Activated CD4-positive, alpha-beta T cell treated with anti-CD3 and anti-CD28 coated beads for 36 hours (primary cell): ENCODE measurements at places on chromosomes 12 and 14.

DNA sequence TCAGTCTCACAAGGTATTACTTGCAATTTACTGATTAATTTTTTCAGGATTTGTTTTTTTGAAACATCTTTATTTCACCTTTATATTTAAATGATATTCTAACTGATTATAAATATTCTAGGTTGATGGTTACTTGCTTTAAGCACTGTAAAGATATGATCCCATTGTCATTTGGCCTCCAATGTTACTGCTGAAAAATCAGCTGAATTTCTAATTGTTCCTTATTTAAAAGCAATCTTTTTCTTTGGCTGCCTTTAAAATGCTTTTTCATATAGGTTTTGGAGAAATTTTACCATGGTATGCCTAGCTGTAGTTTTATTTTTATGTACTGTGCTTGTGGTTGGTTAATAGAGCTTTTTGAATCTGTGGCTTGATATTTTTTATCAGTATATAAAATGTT is 275.6 kb upstream of the PPFIA2 start:
- DNase-seq = no peak

GRCh38 chr12:68391937-68392336 is 59.8 kb upstream of the MDM1 start:
- no peak for DNase-seq

- no peak for DNase-seq
Measured at GRCh38 chr12:40634517-40635131, 57.6 kb upstream of the CNTN1 start.

DNA sequence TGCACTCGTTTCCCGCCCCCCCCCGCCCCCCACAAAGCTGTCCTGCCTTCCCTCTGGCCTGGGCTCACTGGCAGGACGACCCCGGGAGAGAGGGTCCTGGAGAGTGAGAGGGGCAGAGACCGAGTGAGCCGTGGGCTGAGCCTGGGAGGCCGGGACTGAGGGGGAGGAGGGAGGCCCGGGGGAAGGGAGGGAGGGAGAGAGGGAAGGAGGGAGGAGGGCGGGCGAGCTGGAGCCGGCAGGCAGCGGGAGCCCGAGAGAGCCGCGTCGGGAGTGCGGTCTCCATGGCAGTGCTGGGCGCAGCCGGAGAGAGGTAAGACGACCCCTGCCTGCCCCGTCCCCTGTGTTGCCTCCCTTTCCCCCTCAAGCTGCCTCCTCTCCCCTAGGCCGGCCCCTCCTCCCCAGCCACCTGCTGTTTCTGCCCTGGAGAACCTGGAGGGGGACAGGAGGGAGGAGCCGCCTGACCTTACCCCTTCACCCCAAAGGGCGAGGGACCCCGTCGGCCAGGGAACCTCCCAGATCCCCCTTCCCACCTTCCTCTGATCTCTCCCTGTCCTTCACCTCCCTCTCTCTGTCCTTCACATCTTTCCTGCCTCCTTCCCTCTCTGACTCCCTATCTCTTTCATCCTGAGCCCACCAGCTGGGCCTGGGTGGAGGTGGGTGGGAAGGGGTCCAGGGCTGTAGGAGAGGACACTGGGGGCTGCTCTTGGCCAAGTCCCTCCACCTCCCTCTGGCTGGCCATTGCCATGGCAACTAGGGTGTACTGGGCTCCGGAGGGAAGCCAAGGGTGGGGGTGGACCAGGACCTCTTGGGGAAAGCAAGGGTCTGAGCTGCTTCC is at the start of gene GPR162:
GPR162 (plus strand) TSS at position 231 of the 835 bp plus-strand sequence. CDS start 2,078 bp downstream, outside the sequence.
- DNase-seq = peak; percentile 43

DNA sequence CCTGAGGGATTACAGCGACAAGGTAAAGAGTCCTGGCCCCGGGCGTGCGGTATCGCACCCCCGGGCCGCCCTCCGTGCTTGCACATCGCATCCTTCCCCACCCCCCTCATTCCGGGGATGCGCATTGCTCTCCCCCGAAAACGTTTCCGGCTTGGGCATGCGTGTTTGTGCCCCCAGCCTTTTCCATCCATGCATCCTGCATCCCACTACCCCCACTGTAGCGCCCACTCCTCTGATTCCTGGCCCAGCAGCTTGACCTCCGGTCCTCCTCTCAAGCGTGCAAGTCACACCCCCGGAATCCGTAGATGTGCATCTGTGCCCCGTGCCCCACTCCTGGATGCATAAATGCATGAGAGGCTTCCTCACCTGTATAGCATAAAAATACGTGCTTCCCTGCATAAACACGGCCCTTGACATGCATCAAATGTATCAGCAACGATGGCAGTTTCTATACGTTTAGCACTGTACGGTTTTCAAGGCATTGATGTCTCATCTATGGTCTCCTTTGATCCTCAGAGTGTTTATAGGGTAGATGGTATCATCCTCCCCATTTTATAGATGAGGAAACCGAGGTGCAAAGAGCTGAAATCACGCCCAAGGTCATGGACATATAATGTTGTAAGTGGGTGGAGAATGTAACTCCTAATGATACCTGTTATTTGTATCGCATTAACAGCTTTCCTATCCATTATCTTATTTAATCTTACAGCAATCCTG is 484 bp downstream of the RIC8B start:
- peak; percentile 48 for DNase-seq

DNA sequence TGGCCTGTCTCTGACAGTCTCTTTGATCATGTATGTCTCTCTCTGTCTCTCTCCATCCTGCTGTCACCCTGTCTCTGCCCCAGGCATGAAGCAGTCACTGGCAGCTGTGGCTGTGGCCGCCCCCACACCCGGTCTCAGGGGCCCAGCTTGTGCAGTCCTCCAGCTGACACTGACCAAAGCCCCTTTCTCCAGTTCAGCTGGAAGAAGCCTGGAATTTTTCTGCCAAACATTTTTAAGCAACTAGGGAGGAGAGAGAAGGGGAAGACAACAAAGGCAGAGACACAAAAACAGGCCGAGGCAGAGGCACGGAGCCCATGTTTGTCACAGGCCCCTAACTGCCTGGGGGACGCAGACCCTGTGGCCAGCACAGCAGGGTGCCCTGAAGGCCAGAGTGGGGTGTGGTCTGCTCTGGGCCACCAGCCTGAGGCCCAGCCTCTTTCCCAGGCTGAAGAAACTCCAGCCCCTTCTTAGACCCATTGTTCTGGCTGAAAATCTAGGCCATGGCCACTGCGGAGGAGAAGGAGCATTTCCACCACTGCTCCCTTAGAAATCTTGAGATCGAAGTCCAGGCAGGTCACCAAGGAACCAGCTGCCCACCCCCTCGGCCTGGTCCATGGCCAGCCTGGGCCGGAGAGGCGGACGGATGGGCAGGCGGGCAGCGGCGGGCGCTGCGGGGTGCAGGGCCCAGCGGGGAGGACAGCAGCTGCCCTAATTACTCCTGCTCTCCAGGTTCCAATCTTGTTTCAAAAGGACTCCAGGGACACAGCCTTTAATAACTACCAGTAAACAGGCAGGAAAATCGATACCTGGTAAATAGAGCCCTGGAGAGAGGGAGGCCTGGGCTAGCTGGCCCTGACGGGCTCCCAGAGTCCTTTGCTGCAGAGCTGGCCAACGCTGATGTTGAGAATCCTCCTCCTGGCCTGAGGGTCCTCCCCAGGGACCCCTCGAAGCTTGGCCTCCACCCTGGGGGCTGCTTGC is 14.9 kb downstream of the DTX1 start:
- no peak for DNase-seq

GRCh38 chr14:67537736-67538135 is 4.6 kb downstream of the PLEKHH1 start:
- DNase-seq = no peak

GRCh38 chr12:90128526-90128925 is 419.9 kb upstream of the ATP2B1 start:
- no peak for DNase-seq

GRCh38 chr12:89276860-89277259 is 75.4 kb downstream of the DUSP6 start:
- no peak for DNase-seq

DNA sequence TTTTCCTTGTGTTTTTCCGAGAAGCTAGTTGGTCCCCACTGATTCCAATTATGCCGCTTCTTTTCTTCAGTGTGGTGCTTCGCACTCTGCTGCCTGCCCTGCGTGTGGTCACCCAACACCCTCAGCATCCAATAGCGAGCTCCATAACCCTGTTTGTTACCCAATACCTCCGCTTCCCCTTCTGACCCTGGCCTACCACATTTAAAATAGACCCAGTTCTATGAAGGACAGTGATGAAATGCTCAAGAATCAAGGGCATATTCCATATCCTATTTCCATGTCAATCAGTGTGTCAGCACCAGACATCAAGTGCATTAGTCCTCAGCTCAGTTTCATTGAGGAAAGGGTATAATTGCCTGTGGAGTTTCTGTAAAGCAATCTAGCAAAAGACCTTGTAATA is 9.5 kb downstream of the NDRG2 start:
- no peak for DNase-seq

DNA sequence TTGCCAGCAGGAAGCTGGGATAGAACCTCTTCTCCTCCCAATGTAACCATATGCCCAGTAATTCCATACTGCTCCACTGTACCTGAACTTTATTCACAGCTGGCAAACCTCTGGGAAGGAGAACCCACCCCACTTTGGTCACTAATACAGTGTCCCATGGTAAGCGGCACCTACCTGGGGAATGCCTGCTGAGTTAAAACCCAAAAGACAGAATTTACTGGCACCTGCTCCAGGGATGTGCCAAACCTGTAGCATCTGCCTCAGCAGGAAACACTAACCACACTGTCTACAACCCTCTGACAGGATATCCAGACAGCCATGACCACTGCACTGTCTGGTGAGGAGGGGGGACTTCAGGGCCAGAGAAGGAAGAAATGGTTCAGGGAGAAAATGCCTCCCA is 26.6 kb downstream of the DDX24 start:
- DNase-seq = no peak

- DNase-seq = no peak
Measured at GRCh38 chr14:95189367-95190132, 32.2 kb upstream of the DICER1 start.

- no peak for DNase-seq
Measured at GRCh38 chr12:1835211-1836131, 15.1 kb downstream of the LRTM2 start.

DNA sequence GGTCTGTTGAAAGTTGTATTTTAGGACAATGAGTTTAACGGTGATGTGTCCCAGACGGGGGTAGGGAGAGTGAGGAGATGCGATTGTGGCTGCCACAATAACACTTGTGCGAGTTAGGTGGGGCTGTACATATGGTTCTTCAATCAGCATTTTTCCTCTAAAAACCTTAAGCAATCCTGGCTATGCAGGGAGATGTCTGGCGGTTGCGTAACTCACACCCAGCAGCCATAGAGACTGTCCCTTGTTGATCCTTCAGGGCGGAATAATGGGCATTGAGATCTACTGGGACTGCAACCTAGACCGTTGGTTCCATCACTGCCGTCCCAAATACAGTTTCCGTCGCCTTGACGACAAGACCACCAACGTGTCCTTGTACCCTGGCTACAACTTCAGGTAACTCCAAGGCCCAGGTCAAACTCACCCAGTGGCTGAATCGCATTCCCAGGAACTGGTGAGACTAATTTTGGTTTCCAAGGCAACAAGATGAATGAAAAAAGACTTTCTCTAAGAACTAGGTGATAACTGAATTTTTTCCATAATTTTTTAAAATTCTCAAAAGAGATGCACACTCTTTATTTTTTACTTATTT is 34.6 kb downstream of the P2RX7 start:
- DNase-seq = no peak

DNA sequence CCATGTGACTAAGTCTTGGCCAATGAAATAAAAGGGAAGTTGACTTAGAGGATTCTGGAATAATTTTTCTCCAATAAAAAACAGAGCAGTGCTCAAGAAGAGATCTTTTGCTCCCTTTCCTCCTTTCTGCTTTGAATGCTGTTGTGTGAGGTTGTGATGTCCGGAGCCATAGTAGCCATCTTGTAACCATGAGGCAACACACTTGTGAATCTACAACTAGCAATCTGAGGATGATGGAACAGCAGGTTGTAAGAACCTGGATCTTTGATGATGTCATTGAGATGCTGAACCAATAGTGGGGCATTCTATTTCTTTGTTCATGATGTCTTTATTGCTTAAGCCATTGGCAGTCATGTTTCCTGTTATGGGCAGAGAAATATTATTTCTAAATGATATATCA is 230.0 kb upstream of the SRRM4 start:
- DNase-seq = no peak

DNA sequence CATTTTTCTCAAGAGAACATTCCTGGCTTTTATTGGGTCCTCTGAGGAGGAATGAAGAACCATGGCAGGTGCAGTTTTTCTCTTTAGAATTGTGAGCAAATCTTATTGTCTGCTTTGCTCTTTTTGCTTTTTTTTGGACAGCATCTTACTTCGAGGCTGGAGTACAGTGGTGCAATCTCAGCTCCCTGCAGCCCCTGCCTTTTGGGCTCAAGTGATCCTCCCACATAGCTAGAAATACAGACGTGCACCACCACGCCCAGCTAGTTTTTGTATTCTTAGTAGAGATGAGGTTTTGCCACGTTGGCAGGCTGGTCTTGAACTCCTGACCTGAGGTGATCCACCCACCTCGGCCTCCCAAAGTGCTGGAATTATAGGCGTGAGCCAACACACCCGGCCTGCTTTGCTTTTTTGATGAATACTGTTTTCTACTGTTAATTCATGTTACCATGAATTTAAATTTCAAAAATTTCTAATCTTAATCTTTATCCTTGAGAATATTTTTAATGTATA is 71.5 kb downstream of the POLR3B start:
- DNase-seq = no peak

DNA sequence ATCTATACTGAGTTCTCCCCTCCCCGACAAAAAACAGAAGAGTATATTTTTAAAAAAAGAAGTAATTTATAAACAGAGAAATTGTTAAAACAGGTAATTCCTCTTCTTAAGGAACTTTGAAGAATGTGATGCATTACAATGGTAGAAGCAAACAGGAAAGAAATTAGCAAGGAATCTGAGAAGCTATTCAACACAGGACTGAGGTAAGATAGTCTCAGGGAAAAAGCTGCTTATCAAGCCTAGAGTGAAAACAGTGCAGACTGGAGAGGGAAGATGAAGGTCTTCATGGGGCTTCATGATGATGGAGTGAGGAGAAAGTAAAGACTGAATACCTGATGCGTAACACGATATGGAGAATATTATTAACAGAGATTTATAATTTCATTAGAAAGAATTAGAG is 880.0 kb downstream of the SLC16A7 start:
- no peak for DNase-seq

GRCh38 chr12:73514672-73515071 is 1023.0 kb upstream of the ATXN7L3B start:
- DNase-seq = no peak

DNA sequence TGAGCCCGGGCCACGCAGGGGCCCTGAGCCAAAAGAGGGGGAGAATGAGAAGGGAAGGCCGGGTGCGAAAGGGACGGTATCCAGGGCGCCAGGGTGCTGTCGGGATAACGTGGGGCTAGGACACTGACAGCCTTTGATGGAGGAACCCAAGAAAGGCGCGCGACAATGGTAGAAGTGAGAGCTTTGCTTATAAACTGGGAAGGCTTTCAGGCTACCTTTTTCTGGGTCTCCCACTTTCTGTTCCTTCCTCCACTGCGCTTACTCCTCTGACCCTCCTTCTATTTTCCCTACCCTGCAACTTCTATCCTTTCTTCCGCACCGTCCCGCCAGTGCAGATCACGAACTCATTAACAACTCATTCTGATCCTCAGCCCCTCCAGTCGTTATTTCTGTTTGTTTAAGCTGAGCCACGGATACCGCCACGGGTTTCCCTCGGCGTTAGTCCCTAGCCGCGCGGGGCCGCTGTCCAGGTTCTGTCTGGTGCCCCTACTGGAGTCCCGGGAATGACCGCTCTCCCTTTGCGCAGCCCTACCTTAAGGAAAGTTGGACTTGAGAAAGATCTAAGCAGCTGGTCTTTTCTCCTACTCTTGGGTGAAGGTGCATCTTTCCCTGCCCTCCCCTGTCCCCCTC is 3.0 kb downstream of the SSTR1 start:
- DNase-seq = no peak
